ENCODE measurements at places on chromosomes 11 and 22.

DNA sequence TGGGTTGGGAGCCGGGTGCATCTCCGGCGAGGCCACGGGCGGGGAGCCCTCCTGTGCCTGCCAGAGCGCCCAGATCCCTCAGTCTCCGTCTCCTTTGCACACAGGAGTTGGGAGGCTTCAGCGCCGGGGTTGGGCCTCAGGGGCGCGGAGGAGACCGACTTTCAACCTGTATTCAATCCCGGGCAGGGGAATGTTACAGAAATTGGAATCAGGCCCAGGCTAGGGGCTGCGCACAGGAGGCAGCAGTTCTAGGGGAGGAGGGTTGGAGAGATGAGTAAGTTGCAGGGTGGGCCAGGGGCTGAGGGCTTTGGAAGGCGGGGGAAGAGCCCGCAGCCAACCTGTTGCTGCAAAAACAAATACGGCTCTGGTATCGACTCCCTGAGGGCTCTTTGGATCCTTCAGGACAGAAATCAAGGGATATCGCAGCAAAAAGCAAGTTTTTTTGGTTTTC, 640 bp upstream of the KCNA4 start:
- no peak for DNase-seq

GRCh38 chr11:1770528-1770927, 6.8 kb upstream of the CTSD start:
- no peak for DNase-seq

DNA sequence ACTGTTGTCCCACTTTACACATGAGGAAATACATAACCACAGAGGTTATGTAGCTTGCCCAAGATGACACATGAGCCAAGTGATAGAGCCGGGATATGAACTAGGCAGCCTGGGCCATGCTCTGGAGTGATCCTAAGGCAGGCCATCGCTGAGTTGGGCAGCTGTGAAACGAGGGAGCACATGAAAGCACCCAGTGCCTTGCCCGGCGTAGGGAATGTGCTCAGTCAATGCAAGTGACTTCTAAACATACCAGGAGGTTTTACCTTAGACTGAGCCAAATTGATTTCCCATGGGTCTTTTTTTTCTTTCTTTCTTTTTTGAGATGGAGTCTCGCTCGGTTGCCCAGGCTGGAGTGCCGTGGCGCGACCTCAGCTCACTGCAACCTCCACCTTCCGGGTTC, 10.5 kb downstream of the GRIK4 start:
- no peak for DNase-seq

DNA sequence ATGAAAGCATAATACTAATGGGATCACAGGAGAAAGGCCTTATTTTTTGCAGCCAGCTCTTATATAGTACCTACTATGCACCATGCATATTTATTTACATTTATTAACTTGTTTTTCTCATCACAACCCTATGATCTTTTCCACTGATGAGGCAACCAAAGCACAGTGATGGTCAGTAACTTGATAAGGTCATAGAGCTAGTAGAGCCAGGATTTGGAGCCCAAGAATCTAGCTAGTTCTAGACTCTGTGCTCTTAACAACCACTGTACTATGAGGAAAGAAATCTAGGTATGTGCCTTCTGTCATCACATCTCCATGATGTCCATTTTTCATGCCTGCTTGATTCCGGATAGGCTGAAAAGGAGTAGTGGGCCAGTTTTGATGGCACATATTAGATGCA, 24.0 kb upstream of the ABTB2 start:
- DNase-seq = no peak

GRCh38 chr22:36281781-36282327, 28.9 kb downstream of the APOL1 start:
- DNase-seq = no peak

DNA sequence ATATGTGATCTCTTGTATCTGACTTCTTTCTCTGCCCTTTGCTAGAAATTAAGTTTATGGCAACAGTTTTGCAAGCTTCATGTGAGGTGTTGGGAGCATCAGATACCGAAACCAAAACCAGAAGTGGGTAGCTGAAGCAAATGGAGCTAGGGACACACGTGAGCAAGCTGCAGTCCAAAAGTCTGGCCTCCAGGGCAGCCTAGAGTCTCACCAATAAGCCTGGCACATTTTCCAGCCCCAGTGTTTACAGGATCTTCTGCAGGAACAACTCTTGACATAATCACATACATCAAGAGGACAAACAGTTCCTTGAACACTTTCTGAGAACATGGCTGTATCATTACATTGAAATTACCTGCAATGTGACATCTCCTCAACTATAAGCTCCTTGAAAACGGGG, 114.1 kb downstream of the LARGE1 start:
- no peak for DNase-seq

- no peak for DNase-seq
Observed at GRCh38 chr11:128047026-128047425, 540.3 kb downstream of the ETS1 start.

DNA sequence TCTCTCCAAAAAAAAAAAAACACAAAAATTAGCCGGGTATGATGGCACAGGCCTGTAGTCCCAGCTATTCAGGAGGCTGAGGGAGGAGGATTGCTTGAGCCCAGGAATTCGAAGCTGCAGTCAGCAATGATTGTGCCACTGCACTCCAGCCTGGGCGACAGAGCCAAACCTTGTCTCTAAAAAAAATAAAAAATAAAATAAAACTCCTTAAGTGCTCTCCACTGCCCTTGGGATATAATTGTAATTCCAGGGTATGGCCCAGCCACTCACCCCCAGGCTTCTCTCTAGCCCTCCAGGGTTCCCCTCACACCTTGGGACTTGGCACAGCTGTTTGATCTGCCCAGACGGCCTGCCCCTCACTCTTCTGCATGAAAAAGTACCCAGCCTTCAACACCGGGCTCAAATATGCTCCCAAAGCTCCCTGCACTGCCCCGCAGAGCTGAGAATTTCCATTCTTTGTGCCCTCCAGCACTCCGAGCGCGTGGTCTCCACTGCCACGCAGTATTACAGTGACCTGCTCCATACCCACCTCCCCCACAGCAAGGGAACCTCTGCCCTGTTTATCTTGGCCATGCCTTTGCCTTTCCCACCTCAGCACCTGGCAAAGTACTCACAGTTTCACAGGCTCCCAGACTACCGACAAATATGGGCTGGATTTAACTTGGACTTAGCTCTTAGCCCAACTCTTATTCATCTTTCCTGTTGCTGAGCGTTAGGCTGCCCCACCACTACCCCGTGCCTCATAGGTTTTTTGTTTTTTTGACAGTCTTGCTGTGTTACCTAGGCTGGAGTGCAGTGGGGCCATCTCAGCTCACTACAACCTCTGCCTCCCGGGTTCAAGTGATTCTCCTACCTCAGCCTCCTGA, 7.6 kb upstream of the FTH1 start:
- DNase-seq = no peak

GRCh38 chr11:81080476-81080875, 1639.6 kb upstream of the TENM4 start:
- no peak for DNase-seq

GRCh38 chr11:64321533-64321932, 3.6 kb downstream of the PRDX5 start:
- DNase-seq = no peak

- no peak for DNase-seq
Observed at GRCh38 chr22:33756508-33756949, 163.7 kb downstream of the LARGE1 start.

DNA sequence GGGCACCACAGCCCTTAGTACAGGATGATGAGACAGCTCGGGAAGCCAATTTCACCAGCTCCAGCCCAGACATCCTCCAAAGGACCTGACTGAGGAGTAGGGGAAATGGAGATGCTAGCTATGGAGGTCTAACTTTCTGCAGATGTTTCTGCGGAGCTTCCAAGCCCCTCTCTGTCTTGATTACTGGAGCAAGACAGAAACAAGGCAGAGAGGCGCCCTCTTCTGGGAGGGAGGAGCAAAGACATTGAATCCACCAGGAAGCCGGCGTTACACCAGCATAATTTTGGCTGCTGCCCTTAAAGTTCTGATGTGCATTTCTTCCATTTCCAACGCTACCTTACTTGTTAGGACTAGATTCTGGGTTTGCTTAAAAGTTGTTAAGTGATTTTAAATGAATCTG, 107.3 kb upstream of the HSD17B12 start:
- DNase-seq = no peak

Measured in bone marrow (tissue), 2 donors.